ENCODE measurements at places on chromosomes 16 and 17. TPM values are rescaled to one million over a fixed set of nuclear protein-coding genes. Genes with fewer than 3 reads are reported as not detected.
A peak's percentile ranks its signal among the peaks of the same experiment; 100 is the strongest.

GRCh38 chr17:73798111-73798748 lies 154.0 kb upstream of the SDK2 start:
- peak; percentile 89 for DNase-seq

- no peak for DNase-seq
These were observed 157.9 kb downstream of the RPTOR start for GRCh38 chr17:80702315-80703141.

GRCh38 chr17:2138318-2138717 lies 83.4 kb downstream of the HIC1 start:
- DNase-seq, result no peak

DNA sequence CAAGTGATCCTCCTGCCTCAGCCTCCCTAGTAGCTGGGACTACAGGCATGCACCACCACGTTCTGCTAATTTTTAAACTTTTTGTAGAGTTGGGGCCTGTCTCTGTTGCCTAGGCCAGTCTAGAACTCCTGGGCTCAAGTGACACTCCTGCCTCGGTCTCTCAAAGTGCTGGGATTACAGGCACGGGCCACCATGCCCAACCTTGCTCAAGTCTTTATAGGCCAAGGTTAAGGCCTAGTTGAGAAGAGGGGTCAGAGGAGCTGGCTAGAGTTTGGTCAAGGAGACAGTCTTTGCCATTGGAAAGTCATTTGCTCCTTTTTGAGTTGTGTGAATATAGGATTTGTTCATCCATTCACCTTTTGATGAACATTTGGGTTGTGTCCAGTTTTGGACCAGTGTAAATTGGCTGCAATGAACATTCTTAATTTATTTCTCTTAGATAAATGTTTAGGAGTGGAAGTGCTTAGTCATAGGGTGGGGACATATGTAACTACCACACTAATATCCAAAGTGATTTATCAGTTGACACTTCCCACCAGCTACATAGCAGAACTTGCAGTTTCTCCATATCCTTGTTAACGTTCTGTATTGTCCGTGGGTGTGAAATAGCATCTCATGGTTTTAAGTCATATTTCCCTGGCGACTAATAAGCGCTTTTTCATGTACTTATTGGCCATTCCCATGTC lies 30.7 kb upstream of the ARHGAP17 start:
- no peak for DNase-seq

GRCh38 chr17:17725011-17725751 lies 43.9 kb downstream of the RAI1 start:
- no peak for DNase-seq

Gene FAM20A
- 52.4 TPM for total RNA-seq

Gene SLC25A39
- 78.6 TPM for total RNA-seq

Gene LAT
- total RNA-seq, result 3.5 TPM

Data from left lobe of liver (tissue), 2 donors.